Jurkat, Clone E6-1 (cell line): ENCODE measurements at places on chromosomes 6 and 20.
A peak's percentile ranks its signal among the peaks of the same experiment; 100 is the strongest.

DNA sequence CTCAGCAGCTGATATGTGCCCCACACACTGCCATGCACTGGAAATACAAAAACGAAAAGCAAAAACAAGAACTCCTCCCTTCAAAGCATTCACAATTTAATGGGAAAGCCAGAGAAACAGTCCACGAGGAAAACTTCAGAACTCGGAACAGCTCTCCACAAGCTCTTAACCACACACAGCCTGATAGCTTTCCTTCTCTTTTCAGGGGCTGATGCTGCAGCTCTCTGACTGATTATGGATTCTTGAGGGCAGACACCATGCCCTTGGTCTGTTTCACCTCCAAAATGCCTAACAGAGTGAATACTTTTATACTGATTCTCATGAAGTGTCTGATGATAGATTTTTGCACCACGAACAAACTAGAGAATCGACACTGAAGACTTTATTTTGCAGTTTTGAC lies 282.1 kb downstream of the CD83 start:
- DNase-seq, result no peak

GRCh38 chr6:4751823-4752464 lies 24.3 kb upstream of the CDYL start:
- DNase-seq, result no peak

GRCh38 chr6:13766201-13766634 lies 48.1 kb downstream of the MCUR1 start:
- DNase-seq, result peak; percentile 73

DNA sequence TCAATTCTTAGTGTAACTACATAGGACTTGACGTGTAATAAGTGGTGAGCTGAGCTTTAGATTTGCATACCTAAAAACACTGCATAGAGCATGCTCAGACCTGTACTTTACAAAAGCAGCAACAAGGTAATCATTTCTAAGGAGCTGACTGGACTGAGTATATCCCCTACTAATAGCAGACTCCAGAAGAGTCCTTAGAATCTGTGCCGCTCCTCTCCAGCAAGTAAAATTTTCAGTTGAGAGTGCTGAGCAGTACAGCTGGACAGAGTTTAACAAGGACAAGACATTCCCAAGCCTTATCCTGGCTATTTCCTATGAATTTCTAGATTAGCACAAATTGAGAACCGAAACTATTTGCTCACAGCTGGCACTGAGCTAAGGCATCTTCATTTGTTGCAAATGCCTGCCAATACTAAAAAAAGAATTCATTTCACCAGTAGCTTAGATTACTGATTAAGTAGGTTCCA lies 26.1 kb upstream of the KLHL31 start:
- DNase-seq, result no peak

DNA sequence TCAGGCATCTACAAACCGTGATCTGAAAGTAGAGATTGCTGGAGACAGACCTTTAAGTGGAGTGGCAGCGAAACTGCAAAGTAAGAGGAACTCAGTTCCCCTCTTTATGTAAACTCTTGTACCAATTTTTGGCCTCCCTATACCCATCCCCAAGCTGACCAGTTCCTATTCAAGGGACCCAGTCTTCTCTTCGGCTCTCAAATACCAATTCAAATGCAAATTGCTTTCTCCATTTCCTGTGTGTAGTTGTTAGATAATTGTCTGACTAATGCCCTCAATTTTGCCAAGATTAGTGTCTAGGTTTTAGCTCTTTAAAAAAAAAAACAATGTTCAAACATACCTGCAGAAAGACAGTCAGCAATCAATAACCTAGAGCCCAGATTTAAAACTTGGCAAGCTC lies 150.9 kb downstream of the EYA4 start:
- no peak for DNase-seq

- DNase-seq, result no peak
Observed at GRCh38 chr6:46925563-46926253, 4.0 kb upstream of the ADGRF5 start.

- no peak for DNase-seq
Observed at GRCh38 chr6:162019349-162019748, 708.2 kb downstream of the PRKN start.

- DNase-seq, result no peak
Observed at GRCh38 chr20:36170542-36171215, 16.1 kb downstream of the EPB41L1 start.

GRCh38 chr20:22070610-22071058 lies 365.2 kb downstream of the PAX1 start:
- no peak for DNase-seq

DNA sequence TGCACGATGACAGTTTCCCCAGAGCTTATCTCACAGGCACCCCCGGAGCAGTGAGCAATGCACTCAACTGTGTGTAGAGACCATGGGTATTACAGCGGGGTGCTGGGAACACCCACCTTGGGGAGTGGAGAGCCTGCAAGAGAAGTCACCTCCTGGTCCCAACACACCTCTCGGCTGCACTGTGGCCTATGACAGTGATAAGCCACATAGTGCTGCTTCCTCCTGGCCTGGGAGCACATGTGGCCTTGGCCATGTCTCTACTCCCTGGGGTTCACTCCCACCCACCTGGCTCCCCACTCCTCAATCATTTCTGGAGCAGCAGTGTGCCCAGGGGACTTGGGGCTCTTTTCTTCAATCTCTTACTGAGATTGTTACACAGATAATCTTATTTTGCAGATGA lies 77.0 kb downstream of the SLC24A3 start:
- no peak for DNase-seq
